Astrocyte of the spinal cord (primary cell): ENCODE measurements at places on chromosomes 2 and 18.
A peak's percentile ranks its signal among the peaks of the same experiment; 100 is the strongest.

DNA sequence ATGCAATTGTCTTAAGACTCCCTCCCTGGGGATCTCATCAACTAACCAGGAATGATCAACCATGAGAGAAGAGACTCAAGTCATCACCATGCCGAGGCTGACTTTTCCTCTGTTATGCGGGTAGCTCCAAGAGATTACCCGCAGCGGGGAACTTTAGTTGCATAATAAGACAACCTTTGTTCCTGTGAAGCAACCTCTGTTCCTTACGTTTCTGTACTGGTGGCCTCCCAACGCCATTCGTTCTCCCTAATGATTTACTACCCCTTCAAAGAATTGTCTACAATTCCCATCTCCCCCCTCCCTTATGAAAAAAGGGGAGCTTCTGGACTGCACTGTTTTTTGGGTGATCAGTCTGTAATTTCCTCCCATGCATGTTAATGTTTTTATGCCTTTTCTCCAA is 66.1 kb upstream of the LRPPRC start:
- no peak for DNase-seq

GRCh38 chr2:64327510-64328414 is 126.2 kb upstream of the LGALSL start:
- peak; percentile 27 for DNase-seq

GRCh38 chr18:70380915-70381896 is 92.4 kb downstream of the SOCS6 start:
- DNase-seq = no peak

DNA sequence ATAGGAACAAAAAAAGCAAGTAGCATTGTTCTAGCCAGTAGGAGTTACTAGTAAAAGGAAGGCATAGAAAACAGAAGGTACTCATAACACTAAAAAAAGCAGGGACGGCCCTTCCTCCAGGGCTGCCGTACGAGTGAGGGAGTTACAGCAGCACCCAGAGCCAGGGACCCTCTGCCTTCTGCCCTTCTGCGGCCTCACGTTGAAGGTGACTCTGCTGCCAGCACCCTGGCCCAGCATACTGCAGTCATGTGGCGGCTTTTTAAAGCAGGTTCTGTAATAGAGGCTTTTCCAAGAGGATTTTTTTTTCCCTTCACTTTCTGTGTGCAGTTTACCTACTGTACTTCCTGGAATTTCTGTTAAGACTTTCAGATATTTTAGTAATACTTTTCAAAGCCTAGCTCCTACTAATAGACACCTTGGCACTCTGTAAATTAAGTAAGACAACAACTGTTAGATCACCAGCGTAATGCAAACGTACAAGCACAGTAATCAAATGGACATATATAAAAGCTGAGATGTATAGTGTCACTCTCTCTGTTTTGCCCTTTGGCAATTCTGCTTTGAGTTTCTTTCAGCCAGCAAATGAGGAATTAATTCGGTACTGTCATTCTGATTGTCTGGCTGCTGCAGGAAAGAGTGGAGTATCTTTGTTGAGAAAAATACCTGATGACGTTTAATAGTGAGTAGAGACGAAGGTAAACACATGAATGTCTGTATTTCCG is 161.5 kb downstream of the PTGR3 start:
- DNase-seq = no peak

- peak; percentile 75 for DNase-seq
These were observed 2.4 kb downstream of the MTCL1 start for GRCh38 chr18:8707556-8708300.

GRCh38 chr2:11248-11941 is 34.9 kb downstream of the FAM110C start:
- DNase-seq = peak; percentile 55

DNA sequence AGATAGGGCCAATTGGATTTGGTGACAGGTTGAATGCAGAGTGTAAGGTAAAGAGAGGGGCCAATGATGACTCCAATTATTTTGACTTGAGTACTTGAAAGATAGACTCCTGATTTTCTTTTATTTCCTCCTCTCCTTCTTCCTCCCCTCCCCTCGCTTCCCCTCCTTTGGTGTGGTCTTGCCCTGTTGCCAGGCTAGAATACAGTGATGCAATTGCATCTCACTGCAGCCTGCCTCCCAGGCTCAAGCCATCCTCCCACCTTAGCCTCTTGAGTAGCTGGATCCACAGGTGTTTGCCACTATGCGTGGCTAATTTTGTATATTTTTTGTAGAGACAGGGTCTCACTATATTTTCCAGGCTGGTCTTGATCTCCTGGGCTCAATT is 2.3 kb downstream of the DGUOK start:
- no peak for DNase-seq

- no peak for DNase-seq
These were observed 398.3 kb upstream of the TNP1 start for GRCh38 chr2:217258170-217258569.
